ENCODE measurements at places on chromosomes 3 and 15. TPM values are rescaled to one million over a fixed set of nuclear protein-coding genes. Genes with fewer than 3 reads are reported as not detected.

GRCh38 chr3:66304293-66304692 is 83.5 kb downstream of the SLC25A26 start:
- no peak for DNase-seq

GRCh38 chr3:171660188-171660587 is 150.1 kb downstream of the PLD1 start:
- no peak for DNase-seq

- no peak for DNase-seq
Measured at GRCh38 chr3:64214381-64215018, 10.8 kb downstream of the PRICKLE2 start.

Gene CACNA2D3
- polyA plus RNA-seq = 5.7 TPM

Data from kidney (tissue), 22 donors.